ENCODE measurements at places on chromosomes 11 and 22. TPM values are rescaled to one million over a fixed set of nuclear protein-coding genes. Genes with fewer than 3 reads are reported as not detected.

MMP7 gene
- 1.3 TPM for total RNA-seq

- DNase-seq, result peak; percentile 75
Measured at GRCh38 chr11:57527056-57527631, 3.4 kb downstream of the TIMM10 start.

MLC1 gene
- total RNA-seq, result not detected

PANX2 gene
- total RNA-seq, result 51.7 TPM

SCGB2A2 gene
- not detected for total RNA-seq

PNPLA5 gene
- total RNA-seq, result not detected

GRCh38 chr11:21142007-21142406, 472.6 kb downstream of the NELL1 start:
- no peak for DNase-seq

B3GAT3 gene
- total RNA-seq, result 60.5 TPM

GRCh38 chr22:22045571-22046335, 63.2 kb upstream of the TOP3B start:
- DNase-seq, result no peak

SYT12 gene
- total RNA-seq, result 11.1 TPM

GRCh38 chr11:57167125-57167846, 14.5 kb upstream of the LRRC55 start:
- no peak for DNase-seq

DNA sequence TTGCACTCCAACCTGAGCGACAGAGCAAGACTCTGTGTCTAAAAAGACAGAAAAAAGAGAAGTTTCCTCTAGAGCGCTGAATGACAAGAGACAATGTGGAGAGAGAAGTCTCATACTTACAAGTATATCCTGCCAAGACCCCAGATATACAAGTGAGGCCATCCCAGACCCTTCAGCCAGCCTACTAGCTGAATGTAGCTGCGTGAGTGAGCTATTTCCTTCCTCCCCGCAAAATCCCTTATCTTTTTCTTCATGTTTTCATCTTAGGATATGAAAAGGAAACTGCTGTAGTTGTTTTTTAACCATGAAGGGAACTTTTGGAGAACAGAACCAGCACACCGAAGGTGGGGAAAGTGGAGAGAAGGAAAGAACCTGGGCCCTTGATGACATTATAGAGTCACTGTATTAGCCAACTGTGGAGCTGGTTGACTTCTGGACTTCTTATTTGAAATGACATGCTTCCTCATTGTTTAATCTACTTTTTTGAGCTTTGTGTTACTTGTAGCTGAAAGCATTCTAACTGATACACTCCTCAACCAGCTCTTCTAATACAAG, 4.4 kb upstream of the DDX17 start:
- DNase-seq, result no peak

CHRM4 gene
- not detected for total RNA-seq

GRCh38 chr22:18970176-18970947, 34.3 kb upstream of the PRODH start:
- no peak for DNase-seq

DNA sequence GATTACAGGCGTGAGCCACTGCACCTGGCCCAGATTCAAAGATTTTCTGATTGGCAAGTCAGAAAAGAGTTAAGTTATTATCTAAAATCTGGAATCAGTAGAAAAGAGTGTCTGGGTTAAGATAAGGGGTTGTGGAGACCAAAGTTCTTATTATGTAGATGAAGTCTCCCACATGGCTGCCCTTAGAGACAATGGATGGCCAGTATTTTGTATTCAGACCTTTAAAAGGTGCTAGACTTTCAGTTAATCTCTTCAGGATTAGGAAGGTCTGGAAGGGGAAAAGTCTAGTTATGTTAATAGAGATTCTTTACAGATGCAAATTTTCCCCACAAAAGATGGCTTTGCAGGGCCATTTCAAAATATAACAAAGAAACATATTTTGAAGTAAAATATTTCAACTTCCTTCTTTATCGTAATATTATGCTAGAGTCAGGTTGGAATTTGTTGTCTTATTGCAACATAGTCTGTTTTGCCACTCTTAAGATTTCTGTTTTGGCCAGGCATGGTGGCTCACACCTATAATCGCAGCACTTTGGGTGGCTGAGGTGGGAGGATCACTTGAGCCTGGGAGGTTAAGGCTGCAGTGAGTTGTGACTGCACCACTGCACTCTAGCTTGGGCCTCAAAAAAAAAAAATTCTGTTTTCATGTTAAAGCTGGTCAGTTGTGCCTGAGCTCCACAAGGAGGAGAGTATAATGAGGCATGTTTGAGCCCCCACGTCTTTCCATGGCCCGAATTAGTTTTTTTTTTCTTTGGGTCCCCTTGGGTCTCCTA, 14.0 kb downstream of the GRAMD1B start:
- DNase-seq, result no peak

SYT9 gene
- not detected for total RNA-seq

- peak; percentile 60 for DNase-seq
Measured at GRCh38 chr11:64659417-64660144, 63.4 kb downstream of the NRXN2 start.

- no peak for DNase-seq
Measured at GRCh38 chr22:25659413-25659812, 82.6 kb upstream of the MYO18B start.

KRTAP5-10 gene
- total RNA-seq, result not detected

Data from PC-9 (cell line).